ENCODE measurements at places on chromosomes 7 and 10.

DNA sequence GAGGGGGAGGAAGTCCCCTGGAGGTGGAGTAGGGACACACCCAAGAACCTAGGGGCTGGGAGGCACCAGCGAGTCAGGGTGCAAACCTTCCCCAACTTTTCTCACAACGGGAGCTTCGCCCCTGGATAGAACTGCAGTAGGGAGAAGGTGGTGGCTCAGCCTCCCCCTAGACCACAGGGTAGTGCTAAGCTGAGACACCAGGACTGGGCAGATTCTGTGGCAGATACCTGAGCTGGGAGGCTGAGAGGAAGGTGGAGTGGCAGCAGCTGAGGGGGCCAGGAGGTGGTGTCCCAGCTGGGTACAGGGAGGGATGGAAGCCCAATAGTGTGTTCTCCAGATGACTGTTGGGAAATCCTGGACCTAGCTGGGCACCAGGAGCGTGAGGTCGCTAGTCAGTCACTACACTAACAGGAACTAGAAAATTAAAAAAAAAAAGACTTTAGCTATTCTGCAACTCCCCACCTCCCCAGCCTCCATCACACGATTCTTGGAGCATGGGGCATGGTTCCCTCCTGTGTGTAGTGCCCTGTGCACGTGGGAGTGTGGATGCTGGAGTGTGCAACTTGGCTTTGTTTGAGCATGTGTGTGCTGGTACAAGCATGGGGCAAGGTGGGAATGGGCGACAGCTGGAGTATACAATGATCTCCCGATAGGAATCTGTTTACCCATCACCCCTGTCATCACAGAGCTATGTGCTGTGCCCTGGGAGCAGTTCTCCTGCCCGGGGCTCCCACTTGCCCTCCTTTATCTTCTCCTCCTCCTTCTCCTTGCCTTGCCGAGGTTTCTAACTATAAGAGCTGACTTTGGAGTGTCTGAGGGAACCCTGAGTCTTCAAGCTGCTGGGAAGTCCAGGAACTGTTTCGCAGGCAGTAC is 8.8 kb upstream of the TRPV6 start:
- DNase-seq, result no peak

DNA sequence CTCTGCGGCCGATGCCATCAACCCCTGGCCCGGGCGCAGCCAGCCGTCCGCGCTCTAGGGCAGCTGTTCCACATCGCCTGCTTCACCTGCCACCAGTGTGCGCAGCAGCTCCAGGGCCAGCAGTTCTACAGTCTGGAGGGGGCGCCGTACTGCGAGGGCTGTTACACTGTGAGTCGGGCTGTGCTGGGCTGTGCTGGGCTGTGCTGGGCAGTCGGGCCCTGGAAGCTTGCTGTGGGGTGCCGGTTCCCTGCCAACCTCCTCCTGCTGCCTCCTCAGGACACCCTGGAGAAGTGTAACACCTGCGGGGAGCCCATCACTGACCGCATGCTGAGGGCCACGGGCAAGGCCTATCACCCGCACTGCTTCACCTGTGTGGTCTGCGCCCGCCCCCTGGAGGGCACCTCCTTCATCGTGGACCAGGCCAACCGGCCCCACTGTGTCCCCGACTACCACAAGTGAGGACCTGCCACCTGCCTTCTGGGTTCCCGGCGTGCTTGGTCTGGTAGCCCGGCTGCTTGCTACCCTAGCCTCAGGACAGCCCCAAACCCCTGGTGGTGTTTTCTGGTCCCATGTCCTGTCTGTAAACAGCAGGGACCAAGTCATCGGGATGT is 7.5 kb downstream of the ZYX start:
- no peak for DNase-seq

DNA sequence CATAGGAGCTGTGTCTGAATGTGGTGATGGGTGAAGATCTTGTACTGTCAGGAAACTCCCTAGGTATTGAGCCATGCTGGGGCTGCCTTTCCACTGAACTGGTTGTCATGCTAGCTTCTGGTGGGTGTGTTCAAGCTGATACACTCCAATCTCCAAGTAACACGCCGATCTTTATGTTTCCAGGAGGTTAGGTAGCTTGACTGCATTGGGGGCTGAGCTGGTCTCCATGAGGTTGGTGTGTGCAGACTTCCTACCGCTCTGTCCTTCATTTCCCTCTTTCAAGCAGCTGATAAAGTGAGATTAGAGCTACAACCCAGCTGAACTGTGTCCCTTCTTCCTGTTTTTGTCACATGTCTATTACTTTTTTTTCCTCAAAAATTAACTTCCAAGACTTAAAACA is 265.5 kb downstream of the ANKRD30A start:
- no peak for DNase-seq

- no peak for DNase-seq
Observed at GRCh38 chr7:151273651-151274390, 25.3 kb upstream of the SMARCD3 start.
